Cardiac ventricle fibroblast (primary cell): ENCODE measurements at places on chromosomes 16 and 17. TPM values are rescaled to one million over a fixed set of nuclear protein-coding genes. Genes with fewer than 3 reads are reported as not detected.

Gene SPN
- not detected in 2 replicates for total RNA-seq

Gene CCL13
- total RNA-seq = 4.1 TPM in 2 replicates

Gene HAP1
- not detected in 2 replicates for total RNA-seq

Gene ZNF629
- 11.7 and 15.0 TPM in 2 replicates for total RNA-seq

Gene IGSF6
- not detected in 2 replicates for total RNA-seq
